ENCODE measurements at places on chromosomes 4 and X.

DNA sequence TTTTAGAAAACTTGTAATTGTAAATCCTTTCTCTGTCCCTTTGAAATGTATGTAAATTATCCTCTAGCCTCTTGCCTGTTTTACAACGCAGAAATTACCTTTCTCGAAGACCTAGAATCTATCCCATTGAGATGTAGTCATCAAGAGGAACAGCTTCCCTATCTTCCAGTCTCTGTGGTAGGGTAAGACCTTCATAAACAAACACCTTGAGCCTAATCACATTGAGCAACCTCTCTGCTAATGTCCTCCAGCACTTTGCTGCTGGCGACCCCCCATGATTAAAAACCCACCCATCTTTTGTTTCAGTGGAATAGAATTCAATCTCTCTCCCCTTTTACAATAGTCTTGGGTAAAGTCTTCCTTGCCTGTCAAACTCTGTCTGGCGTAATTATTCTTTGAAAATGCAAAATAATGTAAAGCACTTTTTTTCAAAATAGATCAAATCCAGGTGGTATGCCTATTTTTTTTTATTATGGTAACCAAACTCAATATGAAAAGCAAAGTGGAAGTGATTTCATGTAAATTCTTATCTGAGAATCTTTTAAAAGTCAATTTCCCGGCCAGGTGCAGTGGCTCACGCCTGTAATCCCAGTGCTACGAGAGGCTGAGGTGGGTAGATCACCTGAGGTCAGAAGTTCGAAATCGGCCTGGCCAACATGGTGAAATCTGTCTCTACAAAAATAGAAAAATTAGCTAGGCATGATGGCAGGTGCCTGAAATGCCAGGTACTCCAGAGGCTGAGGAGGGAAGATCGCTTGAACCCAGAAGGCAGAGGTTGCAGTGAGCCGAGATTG, 237.9 kb downstream of the GRXCR1 start:
- no peak for DNase-seq

DNA sequence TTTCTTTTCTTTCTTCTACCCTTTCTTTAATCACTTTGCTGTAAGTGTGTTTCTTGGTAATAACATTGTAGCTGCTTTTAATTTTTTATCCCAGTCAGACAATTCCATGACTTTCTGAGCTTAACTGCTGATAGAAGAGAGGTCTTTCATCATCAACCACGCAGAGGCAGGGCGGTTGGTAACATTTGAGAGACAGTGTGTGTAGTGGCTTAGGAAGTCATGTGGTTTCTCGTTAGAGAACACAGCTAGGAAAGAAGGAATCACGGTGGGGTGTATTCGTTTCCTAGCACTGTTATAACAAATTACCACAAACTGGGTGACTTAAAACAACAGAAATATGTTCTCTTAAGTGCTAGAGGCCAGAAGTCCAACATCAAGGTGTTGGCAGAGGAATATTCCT, 11.5 kb downstream of the PRPS2 start:
- DNase-seq: no peak

DNA sequence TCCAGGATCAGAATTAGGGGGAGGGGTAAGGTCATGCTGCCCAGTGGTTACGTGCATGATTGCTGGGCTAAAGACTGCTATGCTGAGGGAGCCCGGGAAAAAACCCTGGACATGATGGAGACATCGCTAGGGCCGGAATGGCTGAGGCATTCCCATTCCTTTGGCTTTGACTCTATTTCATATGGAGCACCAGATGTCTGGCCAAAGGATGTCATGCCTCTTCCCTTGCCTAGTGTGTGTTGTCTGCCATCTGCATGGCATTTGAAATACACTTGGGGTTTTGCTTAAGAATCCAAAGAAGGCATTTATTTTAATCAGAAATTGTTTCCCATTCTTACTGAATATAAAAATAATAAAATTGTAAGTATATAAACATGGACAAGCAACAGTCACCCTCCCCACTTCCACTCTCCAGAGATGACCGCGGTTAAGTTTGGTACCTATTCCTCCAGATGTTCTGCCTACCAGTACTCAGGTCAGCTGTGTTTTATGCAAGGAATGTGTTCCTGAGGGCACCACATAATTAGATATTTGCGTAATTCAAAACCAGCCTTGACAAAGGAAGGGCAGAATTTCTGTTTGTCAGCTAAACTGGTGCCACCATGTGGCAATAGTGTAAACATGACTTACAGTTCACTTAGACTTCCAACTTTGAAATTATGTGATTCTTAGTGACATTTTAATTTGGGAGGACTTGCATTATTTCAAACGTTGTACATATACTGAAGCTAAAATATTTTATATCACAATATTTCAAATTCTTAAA, 105.9 kb downstream of the CT47B1 start:
- DNase-seq: no peak

GRCh38 chrX:23263892-23264291, 70.8 kb upstream of the PTCHD1 start:
- DNase-seq: no peak

- no peak for DNase-seq
Observed at GRCh38 chrX:132378281-132378680, 110.6 kb downstream of the MBNL3 start.

DNA sequence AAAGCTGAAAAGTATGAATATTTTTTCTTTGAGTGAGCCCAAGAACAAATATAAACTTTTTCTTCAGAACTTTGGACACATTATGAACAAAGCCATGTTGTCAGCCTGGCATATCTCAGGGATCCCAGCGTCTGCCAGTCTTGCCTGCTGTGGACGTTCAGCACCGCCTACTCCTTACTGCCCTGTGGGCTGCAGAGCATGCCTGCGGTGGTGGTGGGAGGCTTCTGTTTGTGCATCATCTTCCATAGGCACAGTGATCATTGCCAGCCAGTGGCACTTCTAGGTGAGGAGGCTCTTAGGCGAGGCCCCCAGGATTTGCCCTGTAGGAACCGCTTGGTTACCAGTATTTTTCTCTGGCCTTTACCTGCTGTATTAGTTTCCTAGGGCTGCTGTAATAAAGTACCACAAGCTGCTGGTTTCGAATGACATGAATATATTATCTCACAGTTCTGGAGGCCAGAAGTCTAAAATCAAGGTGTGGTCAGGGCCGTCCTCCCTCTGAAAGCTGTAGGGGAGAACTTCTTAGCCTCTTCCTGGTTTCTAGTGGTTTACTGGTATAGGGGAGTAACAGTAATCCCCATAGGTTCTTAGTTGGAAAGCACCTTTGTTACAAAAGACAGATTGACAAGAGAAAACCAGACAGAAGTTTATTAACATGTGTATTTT, 15.4 kb downstream of the ANXA3 start:
- no peak for DNase-seq

DNA sequence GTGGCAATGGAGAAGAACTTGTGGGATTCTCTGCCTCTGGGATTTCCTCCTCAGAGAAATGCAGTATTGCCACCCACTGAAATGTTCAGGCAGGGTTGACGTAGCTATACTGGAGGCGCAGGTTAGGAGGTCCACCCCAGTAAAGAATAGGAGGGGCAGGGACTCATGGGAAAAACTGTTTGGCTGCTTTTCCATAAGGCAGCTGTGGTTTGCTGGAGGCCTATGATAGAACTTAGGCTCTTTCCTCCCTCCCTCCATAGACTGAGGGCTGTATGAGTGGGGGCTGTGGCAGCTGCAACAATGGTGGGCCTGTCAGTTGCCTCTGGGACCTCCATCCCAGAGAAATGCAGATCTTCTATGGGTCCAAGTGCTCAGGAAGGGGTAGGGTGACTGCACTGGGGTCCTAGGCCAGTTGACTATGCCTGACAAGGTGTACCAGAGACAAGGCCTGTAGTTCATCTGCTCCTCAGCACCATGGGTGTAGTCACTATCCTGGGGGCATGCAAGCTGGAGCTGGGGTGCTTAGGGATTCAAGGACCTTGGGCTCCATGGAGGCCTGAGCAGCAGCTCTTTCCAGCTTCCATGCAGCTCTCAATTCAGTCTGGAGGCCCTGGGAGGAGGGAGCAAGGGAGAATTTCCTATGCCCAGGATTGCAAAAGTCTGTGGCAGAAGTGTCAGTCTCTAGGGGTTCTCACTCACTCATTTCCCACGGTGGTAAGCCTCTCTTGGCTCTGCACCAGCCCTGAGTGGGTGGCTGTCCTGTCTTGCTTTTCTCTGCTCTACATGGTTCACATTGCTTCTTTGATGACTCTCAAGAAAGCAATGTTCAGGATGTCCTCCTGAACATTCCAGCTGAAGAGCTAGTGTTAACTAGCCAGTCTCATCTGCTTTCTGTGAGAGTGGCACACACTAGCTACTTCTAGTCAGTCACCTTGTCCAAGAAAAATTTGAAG, 353.0 kb downstream of the IDS start:
- no peak for DNase-seq

DNA sequence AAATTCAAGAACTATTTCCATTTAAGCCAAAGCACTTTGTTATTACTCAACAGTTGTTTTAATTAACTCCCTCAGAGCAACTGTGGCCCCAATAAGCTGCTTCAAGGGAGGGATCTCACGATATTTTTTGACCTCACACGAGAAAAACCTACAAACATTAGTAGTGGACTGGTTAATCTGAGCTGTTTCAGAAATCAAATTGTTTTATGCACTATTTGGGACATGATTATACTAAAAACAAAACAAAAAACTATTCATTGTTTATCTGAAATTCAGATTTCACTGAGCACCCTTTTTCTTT, 74.3 kb downstream of the DCHS2 start:
- DNase-seq: no peak

GRCh38 chrX:123993326-123993725, 31.8 kb downstream of the STAG2 start:
- DNase-seq: no peak

DNA sequence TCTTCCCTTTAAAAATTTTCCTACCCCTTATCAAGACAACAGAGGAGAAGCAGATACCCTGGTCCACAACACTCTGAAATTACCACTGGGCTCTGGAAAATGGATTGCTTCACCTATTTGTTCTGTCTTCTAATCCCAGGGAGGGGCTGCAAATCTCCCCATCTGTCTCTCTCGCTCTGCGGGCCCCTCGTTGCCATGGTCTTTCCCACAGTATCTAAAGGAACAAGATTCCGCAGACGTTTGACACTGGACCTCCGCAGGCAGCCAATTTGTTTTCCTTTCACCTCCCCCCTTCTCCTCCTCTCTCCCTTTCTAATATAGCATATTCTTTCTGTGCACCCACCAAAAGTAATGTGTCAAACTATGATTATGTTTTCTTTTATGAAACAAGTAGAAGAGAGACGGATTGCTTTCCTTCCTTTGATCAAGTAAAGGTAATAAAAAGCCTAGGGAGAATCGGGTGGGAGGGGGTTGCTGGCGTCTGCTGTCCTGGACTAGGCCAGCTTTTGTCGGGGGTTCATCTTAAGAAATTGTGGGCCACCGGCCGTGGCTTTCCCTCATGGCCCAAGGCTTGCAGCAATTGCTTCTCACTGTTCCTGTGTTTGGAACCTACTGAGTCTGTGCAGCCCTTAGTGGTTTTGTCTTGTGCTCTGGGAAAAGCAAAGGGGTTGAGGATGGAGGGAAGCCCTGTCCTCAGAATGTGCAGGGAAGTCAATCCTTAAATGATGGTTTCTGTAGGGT, 81.0 kb downstream of the MGST2 start:
- DNase-seq: no peak

- no peak for DNase-seq
Observed at GRCh38 chrX:121298499-121298898, 251.1 kb downstream of the GLUD2 start.

DNA sequence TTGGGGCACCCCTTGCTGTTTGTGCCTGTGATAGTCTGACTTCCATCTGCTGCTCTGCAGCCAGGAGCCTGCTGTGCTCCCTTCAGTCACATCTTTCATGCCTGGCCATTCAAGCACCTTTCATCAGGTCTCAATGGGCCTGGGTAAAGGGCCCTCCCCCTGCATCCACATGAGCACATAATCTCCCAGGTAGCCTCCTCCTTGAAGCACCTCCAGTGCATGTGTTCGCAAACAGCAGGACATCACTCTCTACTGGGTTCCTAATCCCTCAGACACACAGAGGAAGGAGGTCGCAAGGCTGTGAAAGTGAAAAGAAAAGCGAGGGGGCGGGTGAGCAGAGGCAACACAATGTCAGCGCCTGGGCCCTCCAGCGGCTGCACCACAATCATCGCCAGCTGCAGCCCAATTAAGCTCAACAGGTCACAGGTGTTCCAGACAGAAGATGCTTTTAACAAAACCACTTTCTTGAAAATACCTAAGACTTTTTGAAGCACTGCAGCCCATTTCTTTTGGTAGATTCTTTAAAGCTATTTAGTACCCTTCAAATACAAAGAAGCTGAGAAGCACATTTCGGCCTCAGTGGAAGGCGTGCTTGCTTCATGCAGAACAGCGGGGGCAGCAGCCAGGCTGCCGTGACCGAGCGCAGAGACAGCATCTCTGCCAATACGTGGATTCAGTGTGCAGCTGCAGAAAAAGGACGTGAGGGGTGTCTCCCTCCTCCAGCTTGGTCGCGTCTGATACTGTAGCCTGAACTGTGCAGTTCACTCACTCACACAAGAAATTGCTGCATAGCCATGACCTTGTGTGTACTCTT, 92.2 kb upstream of the SPRY1 start:
- peak; percentile 36 for DNase-seq

DNA sequence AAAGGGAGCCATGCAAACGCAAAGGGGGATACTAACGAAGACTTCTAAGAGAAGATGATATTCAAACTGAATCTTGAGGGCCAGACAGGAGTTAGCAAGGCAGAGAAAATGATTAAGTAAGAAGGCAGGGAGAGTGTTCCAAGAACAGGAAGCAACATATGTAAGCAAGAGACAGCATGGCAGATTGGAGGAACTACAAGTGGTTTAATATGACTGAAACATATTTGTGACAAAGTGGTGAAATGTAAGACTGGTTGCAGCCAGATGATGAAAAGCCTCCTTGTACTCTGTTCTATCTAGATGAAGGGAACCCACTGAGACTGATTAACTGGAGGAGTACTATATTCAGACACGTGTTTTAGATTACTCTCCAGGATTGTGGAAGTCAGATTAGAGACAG, 116.6 kb upstream of the DIAPH2 start:
- no peak for DNase-seq

GRCh38 chr4:41748571-41749475, at the start of gene PHOX2B:
Gene PHOX2B, minus strand, starts transcription at chr4:41748725. Its CDS starts 115 bp downstream, at chr4:41748610.
- DNase-seq: peak; percentile 20

- DNase-seq: no peak
Observed at GRCh38 chr4:66949419-66949818, 595.9 kb downstream of the CENPC start.

GRCh38 chr4:168837922-168838321, 172.1 kb downstream of the CBR4 start:
- no peak for DNase-seq

DNA sequence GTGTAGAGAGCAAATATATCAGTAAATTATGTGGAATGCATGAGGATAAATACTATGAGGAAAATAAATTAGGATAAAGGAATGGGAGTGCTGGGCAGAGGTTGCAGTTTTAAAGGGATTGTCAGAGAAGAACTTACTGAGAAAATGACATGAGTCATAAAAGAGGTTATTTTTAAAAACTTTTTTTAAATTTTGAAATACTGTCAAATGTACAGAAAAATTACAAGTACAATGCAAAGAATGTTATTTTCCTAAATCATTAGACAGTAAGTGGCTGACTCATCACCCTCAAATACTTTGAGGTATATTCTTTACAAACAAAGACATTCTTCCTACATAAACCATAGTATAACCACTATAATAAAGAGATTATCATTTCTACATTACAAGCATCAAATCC, 29.8 kb upstream of the H2AZ1 start:
- no peak for DNase-seq

All from neural crest cell (in vitro differentiated cells).